GM23248 (cell line): ENCODE measurements at places on chromosomes 11 and 22.
A peak's percentile ranks its signal among the peaks of the same experiment; 100 is the strongest.

GRCh38 chr11:117770061-117770460 is 27.0 kb downstream of the DSCAML1 start:
- H3K4me1 ChIP-seq: no peaks in the 10 kb centered on the region
- H3K36me3 ChIP-seq: no peaks in the 10 kb centered on the region
- no peak overlapping the region for H3K27ac ChIP-seq
- peaks cover 8% of the 10 kb centered on the region; the same call in 1 of the 2 replicates for H3K27me3 ChIP-seq
- DNase-seq: no peak

- H3K4me3 ChIP-seq: no peak overlapping the region
- DNase-seq: no peak
- no peaks in the 10 kb centered on the region for H3K27me3 ChIP-seq
- H3K4me1 ChIP-seq: no peaks in the 10 kb centered on the region
- H3K36me3 ChIP-seq: peaks cover 35% of the 10 kb centered on the region; the same call in 1 of the 2 replicates
Observed at GRCh38 chr22:17590586-17590985, 27.3 kb downstream of the SLC25A18 start.

- DNase-seq: no peak
- H3K4me1 ChIP-seq: no peaks in the 10 kb centered on the region
Observed at GRCh38 chr22:23503736-23504440, 76.2 kb downstream of the IGLL1 start.

DNA sequence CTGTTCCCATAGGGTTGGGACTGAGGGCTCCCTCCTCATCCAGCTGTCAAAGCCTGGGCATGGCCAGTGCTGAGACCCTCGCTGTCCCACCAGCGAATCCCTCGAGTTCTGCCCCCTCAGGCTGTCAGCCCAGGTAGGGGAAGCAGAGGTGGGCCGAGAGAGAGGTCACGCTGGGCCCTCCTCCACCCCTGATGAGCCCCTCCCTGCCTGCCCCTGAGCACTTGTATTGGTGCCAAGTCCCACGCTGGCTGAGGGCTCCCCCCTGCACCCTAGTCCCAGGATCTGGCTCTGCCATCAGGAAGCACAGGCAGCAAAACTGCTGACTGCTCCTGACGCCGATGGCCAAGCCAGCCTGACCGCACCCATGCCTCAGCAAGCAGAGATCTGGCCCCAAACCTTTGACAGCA is 3.3 kb downstream of the PRR33 start:
- H3K4me1 ChIP-seq: no peaks in the 10 kb centered on the region
- no peak overlapping the region for H3K27ac ChIP-seq
- no peak overlapping the region for H3K4me3 ChIP-seq
- DNase-seq: no peak
- no peaks in the 10 kb centered on the region for H3K36me3 ChIP-seq
- no peaks in the 10 kb centered on the region for H3K27me3 ChIP-seq

- no peaks in the 10 kb centered on the region for H3K27me3 ChIP-seq
- no peak overlapping the region for H3K4me3 ChIP-seq
- H3K27ac ChIP-seq: no peak overlapping the region
- no peaks in the 10 kb centered on the region for H3K4me1 ChIP-seq
- DNase-seq: no peak
- H3K36me3 ChIP-seq: no peaks in the 10 kb centered on the region
Observed at GRCh38 chr11:84383576-84383975, 1097.4 kb upstream of the CCDC90B start.

DNA sequence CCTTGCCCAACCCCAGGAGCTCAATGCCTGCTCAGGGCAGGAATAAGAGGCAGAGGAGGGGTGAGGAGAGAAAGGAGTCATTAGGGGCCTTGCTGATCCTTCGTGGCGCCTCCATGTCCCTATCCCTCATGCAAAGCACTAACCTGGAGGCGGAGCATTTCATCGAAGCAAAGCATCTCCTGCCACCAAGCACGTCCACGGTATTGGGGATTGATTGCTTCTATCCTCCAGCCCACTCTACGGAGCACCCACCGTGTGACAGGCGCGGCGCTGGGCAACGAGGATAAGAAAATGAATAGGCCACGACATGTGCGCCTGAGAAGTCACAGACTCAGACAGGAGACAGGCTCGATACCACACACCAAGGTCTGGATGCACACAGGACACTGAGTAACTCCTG is 67.0 kb downstream of the IGLL1 start:
- H3K36me3 ChIP-seq: no peaks in the 10 kb centered on the region
- H3K4me3 ChIP-seq: no peak overlapping the region
- no peaks in the 10 kb centered on the region; the same call in 1 of the 2 replicates for H3K27me3 ChIP-seq
- no peak for DNase-seq
- no peak overlapping the region for H3K27ac ChIP-seq

- DNase-seq: no peak
- no peaks in the 10 kb centered on the region for H3K27me3 ChIP-seq
Observed at GRCh38 chr11:25961539-25961938, 370.4 kb upstream of the ANO3 start.

GRCh38 chr11:68115285-68115684 is 5.9 kb downstream of the CHKA start:
- H3K27ac ChIP-seq: no peak overlapping the region
- H3K4me1 ChIP-seq: no peaks in the 10 kb centered on the region
- H3K36me3 ChIP-seq: no peaks in the 10 kb centered on the region
- no peak overlapping the region for H3K4me3 ChIP-seq

GRCh38 chr11:30133281-30133680 is 97.5 kb upstream of the FSHB start:
- no peak for DNase-seq
- H3K4me1 ChIP-seq: no peaks in the 10 kb centered on the region
- no peak overlapping the region for H3K4me3 ChIP-seq

- peaks cover 2% of the 10 kb centered on the region; the same call in 1 of the 2 replicates for H3K36me3 ChIP-seq
- no peak overlapping the region for H3K27ac ChIP-seq
- H3K4me1 ChIP-seq: peaks cover 41% of the 10 kb centered on the region
- peak; percentile 82 for DNase-seq
- H3K27me3 ChIP-seq: no peaks in the 10 kb centered on the region
Observed at GRCh38 chr11:116791002-116791812, 472 bp downstream of the APOA5 start.

- DNase-seq: peak; percentile 20
- H3K27me3 ChIP-seq: no peaks in the 10 kb centered on the region
- no peak overlapping the region for H3K27ac ChIP-seq
- H3K4me1 ChIP-seq: peaks cover 14% of the 10 kb centered on the region
- no peak overlapping the region for H3K4me3 ChIP-seq
Observed at GRCh38 chr11:3732671-3733436, 61.7 kb upstream of the CHRNA10 start.

- no peaks in the 10 kb centered on the region for H3K27me3 ChIP-seq
- no peak overlapping the region for H3K27ac ChIP-seq
- DNase-seq: no peak
- peaks cover 37% of the 10 kb centered on the region for H3K4me1 ChIP-seq
- H3K4me3 ChIP-seq: no peak overlapping the region
Observed at GRCh38 chr22:26897384-26897783, 240.0 kb downstream of the MIAT start.

GRCh38 chr22:48941903-48942575 is 885.6 kb downstream of the BRD1 start:
- H3K27ac ChIP-seq: no peak overlapping the region
- no peak for DNase-seq
- no peaks in the 10 kb centered on the region for H3K36me3 ChIP-seq
- H3K4me1 ChIP-seq: no peaks in the 10 kb centered on the region
- no peaks in the 10 kb centered on the region for H3K27me3 ChIP-seq

GRCh38 chr11:126403022-126403581 is 47.6 kb downstream of the ST3GAL4 start:
- no peaks in the 10 kb centered on the region; the same call in 1 of the 2 replicates for H3K36me3 ChIP-seq
- no peak for DNase-seq
- peaks cover 13% of the 10 kb centered on the region for H3K4me1 ChIP-seq
- no peaks in the 10 kb centered on the region for H3K27me3 ChIP-seq
- H3K4me3 ChIP-seq: no peak overlapping the region

- H3K4me3 ChIP-seq: peak overlapping the region; percentile 89
- H3K27me3 ChIP-seq: no peaks in the 10 kb centered on the region
- H3K27ac ChIP-seq: no peak overlapping the region
- DNase-seq: no peak
- peaks cover 9% of the 10 kb centered on the region; the same call in 1 of the 2 replicates for H3K4me1 ChIP-seq
Observed at GRCh38 chr11:451738-452137, 1.7 kb downstream of the PTDSS2 start.

GRCh38 chr22:30425616-30426387 is at the start of gene MTFP1:
Gene MTFP1, plus strand, starts transcription at chr22:30425768. Its CDS starts 112 bp downstream, at chr22:30425880.
- H3K4me1 ChIP-seq: peaks cover 27% of the 10 kb centered on the region
- peak within 1 kb of the TSS; percentile 97 for H3K27ac ChIP-seq
- H3K36me3 ChIP-seq: no peaks in the 10 kb centered on the region
- H3K27me3 ChIP-seq: no peaks in the 10 kb centered on the region
- peak within 1 kb of the TSS; percentile 79 for H3K4me3 ChIP-seq

DNA sequence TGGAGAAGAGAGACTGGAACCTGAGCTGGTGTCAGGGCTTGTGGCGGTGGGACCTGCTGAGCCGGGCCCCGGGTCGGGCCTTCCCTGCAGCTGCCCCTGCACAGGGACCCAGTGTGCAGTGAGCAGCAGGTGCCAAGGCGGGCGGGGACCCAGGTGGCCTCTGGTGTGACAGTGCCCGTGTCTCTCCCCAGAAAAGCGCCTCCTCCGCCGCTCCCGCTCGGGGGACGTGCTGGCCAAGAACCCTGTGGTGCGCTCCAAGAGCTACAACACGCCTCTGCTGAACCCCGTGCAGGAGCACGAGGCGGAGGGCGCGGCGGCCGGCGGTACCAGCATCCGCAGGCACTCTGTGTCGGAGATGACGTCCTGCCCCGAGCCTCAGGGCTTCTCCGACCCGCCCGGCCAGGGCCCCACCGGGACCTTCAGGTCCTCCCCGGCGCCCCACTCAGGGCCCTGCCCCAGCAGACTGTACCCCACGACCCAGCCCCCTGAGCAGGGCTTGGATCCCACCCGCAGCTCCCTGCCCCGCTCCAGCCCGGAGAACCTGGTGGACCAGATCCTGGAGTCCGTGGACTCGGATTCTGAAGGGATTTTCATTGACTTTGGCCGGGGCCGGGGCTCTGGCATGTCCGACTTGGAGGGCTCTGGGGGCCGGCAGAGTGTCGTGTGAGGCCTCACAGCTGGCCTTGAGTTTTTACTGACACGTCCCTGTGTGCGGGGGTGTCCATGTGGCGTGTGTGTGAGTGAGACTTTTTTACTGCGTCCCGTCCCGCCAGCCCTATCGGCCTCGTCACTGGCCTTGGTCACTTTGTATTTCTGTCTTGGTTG is 15.6 kb upstream of the ARHGAP8 start:
- DNase-seq: peak; percentile 33
- no peak overlapping the region for H3K27ac ChIP-seq
- no peak overlapping the region for H3K4me3 ChIP-seq
- H3K27me3 ChIP-seq: no peaks in the 10 kb centered on the region; the same call in 1 of the 2 replicates
- H3K4me1 ChIP-seq: no peaks in the 10 kb centered on the region

- H3K4me1 ChIP-seq: peaks cover 47% of the 10 kb centered on the region
- peak; percentile 52 for DNase-seq
- no peaks in the 10 kb centered on the region for H3K27me3 ChIP-seq
- H3K36me3 ChIP-seq: peaks cover 3% of the 10 kb centered on the region; the same call in 1 of the 2 replicates
Observed at GRCh38 chr11:65556470-65557279, 1.5 kb downstream of the LTBP3 start.

DNA sequence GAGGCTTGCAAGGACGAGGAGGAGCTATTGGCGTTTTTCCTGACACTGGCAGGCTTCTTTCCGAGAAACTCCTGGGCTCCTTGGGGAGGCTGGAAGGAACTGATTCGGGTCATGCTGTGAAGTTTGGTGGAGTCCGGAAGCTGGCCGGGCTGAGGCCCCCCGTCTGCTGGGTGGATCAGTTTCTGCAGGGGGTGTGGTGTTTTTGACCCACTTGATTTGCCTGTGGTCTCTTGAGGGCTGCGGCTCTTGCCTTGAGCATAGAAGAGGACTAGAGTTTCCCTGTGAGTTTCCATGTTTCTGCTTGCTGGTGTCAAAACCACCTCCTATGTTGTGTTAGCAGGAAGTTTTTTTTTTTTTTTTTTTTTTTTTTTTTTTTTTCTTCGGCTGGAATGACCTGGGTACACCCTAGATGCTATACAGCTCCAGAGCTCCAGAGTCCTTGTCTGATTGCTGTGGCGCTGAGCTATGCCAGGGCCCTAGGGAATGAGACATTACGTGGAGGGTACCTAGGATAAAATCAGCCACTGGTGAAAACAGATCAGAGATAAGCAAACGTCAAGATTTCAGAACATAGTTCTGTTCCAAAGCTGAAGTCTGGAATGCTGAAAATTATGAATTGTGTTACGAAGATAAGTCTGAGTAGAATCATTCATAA is 728 bp downstream of the TBC1D22A start:
- peak overlapping the region; percentile 34 for H3K27ac ChIP-seq
- peak overlapping the region; percentile 97 for H3K4me3 ChIP-seq
- peak; percentile 49 for DNase-seq

- no peak overlapping the region for H3K4me3 ChIP-seq
- peaks cover 98% of the 10 kb centered on the region for H3K27me3 ChIP-seq
- no peak for DNase-seq
- no peaks in the 10 kb centered on the region for H3K36me3 ChIP-seq
Observed at GRCh38 chr11:32434356-32435151, 785 bp downstream of the WT1 start.

- H3K27me3 ChIP-seq: no peaks in the 10 kb centered on the region
- no peak overlapping the region for H3K4me3 ChIP-seq
- no peaks in the 10 kb centered on the region for H3K4me1 ChIP-seq
- H3K27ac ChIP-seq: no peak overlapping the region
Observed at GRCh38 chr22:44245438-44245837, 64.7 kb downstream of the PARVG start.

GRCh38 chr22:35582861-35583670 is 34.1 kb downstream of the MB start:
- no peak overlapping the region for H3K27ac ChIP-seq
- H3K36me3 ChIP-seq: no peaks in the 10 kb centered on the region
- no peaks in the 10 kb centered on the region for H3K4me1 ChIP-seq

GRCh38 chr11:79441461-79441875 is 638 bp upstream of the TENM4 start:
- no peaks in the 10 kb centered on the region; the same call in 1 of the 2 replicates for H3K4me1 ChIP-seq
- no peaks in the 10 kb centered on the region for H3K36me3 ChIP-seq
- DNase-seq: peak; percentile 28
- H3K27ac ChIP-seq: no peak overlapping the region
- H3K4me3 ChIP-seq: peak overlapping the region; percentile 69

DNA sequence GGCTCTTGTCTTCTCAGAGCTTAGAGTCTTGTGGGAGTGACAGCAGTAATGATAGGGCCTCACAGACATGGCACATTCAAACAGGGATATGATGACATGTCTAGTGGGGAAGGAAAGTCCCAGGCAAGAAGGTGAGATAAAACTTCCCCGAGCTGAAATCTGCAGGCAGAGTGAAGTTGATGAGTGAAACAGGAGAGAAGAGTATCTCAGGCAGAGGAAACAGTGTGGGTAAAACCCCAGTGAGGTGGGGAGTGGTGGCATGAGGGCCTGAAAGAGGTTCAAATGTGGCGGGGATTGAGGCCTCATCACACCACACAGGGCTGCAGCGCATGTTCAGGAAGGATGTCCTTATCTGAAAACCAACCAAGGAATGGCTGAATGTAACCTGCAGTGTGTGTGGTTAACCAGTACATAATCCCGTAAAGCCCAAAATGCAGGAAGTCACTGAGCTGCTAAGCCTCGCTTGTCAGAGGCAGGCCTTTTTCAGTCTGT is 153.8 kb upstream of the E2F8 start:
- H3K27ac ChIP-seq: peak overlapping the region; percentile 7; the same call in 1 of the 2 replicates
- no peak for DNase-seq
- H3K4me3 ChIP-seq: no peak overlapping the region
- peaks cover 23% of the 10 kb centered on the region for H3K4me1 ChIP-seq
- no peaks in the 10 kb centered on the region for H3K27me3 ChIP-seq

- H3K27ac ChIP-seq: no peak overlapping the region
- 0 out of 2 replicates have a peak, but pooled peaks cover 2% of the 10 kb centered on the region for H3K36me3 ChIP-seq
- no peaks in the 10 kb centered on the region for H3K27me3 ChIP-seq
- no peak overlapping the region for H3K4me3 ChIP-seq
Observed at GRCh38 chr11:130673698-130674097, 225.3 kb downstream of the ADAMTS15 start.
